ENCODE measurements at places on chromosomes 11 and 22.

GRCh38 chr11:44689265-44689664 is 37.5 kb upstream of the TSPAN18 start:
- DNase-seq = no peak

GRCh38 chr11:70159627-70160570 is 43.2 kb upstream of the FADD start:
- no peak for DNase-seq

DNA sequence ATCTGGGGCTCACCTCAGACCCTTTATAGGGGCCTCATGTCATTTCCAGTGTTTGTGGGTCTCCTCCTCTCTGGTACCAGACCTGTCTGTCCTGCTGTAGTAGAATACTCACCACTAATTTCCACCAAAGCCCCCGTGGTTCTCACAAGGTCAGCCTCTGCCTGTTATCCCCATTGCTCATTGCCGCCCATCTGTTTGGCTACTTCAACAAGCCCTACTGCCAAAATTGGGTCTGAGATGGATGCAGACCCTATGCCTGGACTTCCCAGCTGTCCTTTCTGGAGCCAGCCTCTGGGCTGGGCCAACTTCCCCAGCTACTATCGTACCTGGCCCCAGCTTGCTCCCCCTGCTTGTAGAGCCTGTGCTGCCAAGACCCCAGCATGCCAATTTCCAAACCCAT is 152.1 kb upstream of the ISX start:
- no peak for DNase-seq

DNA sequence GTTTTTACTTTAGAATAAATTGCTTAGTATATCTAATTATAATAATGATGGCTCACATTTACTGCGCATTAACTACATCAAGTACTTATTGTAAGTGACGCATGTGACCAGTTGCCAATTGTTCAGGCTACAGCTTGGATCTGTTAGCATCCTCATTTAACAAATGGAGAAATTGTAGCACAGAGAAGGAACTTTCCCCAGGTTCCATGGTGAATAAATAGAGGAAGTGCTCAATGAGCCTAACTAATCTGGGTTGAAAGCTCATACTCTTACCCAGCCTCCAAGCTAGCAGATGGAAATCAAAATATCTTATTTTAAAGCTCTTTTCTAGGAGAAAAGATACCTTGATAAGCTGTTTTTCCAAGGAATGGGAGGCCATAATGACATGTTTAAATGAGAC is 19.8 kb downstream of the MMP27 start:
- no peak for DNase-seq

DNA sequence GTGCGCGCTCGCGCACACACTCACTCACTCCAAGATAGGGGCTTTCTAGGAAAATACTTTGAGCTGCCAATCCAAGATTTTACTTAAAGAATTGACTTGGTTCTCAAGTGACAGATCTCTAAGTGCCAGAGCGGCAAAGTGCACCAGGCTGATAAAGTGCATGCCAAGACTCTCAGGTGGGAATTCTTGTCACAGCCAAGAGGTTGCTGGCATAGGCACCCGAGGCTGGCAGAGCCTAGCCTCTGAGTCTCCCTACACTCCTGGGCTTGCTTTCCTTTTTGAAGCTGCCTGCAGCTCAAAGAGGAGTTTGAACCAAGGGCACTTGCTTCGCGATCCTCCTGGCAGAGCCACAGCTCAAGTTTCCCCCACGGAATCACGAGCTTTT is 2.5 kb upstream of the ADM start:
- no peak for DNase-seq

DNA sequence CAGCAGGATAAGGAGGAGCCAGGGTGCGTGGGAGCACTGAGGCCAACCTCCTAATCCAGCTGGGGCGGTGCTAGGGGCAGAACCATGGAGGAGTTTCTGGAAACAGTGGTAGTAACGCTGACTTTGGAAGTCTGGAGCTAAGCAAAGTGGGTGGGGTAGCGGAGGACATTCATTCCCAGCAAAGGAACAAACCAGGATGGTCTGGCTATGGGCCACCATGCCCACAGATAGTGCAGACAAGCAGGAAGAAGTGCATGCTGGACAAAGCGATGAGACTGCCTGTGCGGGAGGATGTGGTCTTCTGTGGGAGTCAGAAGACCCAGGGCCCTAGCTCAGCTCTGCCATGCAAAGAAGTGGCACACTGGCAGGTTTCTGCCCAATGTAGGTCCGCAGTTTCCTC is 71.6 kb upstream of the CSNK2A3 start:
- no peak for DNase-seq

GRCh38 chr11:31764261-31764660 is 46.9 kb downstream of the PAX6 start:
- no peak for DNase-seq

DNA sequence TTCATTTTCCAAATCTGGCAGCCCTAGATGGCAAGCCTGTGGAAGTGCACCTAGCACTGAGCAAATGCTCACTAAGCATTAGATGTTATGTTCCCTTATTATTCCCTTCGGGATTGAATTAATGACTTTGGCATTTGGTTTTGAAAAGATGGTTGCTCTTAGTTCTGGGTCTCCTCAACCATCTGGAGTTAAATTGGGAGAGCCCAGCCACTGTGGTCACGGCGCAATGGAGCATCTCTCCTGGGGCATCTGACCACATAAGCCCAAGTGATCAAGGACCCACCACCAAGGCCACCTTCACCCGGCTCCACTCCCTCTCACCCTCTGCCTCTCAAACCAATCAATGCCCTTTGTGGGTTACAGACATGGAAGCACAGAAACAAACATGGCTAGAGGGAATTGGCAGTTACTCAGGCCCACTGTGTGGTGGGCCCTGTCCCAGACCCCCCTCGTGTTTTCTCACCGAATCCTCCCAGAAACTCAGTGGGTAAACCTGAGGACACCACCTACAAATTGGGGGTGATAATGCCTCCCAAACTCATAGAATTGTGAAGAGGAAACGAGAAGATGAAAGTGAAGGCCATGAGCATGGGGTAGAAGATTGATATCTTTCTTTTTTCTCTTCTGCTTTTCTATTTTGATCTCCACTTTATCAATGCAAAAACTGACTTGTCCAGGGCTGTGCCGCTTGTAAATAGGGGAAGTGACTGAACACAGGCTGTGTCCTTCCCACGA is 52.2 kb downstream of the IRAG1 start:
- no peak for DNase-seq

- DNase-seq = no peak
These were observed 61.3 kb upstream of the CREB3L1 start for GRCh38 chr11:46216019-46216764.

DNA sequence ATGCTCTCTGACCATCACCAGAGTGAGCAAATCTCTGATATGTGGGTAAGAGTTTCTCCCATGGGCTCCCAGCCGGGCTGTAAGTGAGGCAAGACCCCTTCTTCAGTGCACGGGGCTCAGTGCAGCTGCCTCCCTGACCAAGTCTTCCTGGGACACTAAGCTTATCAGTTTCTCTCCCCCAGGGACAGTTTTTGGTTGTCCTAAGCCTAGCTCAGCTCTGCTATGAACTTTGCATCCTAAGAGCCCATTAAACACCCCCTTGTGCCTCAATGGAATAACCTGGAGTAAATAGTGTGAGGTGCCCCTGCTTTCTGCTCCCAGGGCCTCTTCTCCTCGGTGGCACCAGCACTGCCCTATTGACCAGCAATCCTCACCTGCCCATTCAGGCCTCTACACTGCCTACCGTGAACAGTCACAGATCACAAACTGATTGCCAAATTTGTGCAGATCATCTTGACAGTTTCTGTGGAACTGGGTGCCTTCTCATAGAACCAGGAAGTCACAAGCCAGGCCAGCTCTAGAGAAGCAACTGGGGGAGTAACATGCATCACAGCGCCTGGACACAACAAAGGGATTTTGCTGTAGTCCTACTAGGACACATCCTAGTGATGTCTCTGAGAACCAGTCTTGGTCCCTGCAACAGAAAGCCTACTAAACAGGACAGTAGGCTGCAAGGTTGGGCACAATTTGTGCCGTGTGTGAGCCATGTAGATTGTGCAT is 19.5 kb upstream of the IGLL5 start:
- no peak for DNase-seq

DNA sequence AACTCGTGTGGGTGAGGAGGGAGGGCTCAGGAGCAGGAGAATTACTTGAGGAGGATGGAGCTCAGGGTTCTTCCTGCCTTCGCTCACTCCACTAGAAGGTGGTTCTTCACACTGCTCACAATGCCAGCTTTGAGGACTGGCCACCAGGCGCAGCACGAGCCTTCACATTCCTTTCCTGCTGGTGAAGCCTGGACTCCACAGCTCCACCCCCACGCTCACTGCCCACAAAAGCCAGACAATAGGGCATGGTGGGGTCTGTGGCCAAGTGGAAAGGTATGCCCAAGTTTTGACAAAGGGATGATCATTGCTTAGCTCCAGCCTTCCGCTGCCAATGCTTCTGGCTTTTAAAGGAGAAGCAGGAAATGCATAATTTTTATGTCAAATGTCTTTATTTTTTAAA is 58.0 kb upstream of the FADD start:
- DNase-seq = no peak

DNA sequence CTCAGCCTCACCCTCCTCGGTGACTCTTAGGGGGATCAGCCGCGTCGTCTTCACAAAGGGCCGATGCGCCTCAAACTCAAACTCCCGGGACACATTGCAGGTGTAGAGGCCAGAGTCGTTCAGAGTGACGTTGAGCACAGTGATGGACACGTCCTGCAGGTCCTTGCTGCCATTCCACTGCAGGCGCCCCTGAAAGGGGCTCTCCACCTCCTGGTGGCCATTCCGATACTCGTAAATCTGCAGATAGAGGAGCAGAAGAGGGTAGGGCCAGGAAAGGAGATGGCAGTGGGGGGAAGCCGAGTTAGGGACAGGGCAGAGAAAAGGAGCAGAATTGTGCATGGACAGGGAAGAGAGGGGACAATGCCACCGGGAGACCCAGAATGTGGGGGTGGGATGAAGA is 12.0 kb downstream of the SCN3B start:
- DNase-seq = no peak

- no peak for DNase-seq
These were observed 511 bp downstream of the PKDREJ start for GRCh38 chr22:46262449-46263215.

- no peak for DNase-seq
These were observed 17.9 kb upstream of the PRAME start for GRCh38 chr22:22576989-22577427.

- peak; percentile 64 for DNase-seq
These were observed 111.2 kb downstream of the MRTFA start for GRCh38 chr22:40525250-40525884.

DNA sequence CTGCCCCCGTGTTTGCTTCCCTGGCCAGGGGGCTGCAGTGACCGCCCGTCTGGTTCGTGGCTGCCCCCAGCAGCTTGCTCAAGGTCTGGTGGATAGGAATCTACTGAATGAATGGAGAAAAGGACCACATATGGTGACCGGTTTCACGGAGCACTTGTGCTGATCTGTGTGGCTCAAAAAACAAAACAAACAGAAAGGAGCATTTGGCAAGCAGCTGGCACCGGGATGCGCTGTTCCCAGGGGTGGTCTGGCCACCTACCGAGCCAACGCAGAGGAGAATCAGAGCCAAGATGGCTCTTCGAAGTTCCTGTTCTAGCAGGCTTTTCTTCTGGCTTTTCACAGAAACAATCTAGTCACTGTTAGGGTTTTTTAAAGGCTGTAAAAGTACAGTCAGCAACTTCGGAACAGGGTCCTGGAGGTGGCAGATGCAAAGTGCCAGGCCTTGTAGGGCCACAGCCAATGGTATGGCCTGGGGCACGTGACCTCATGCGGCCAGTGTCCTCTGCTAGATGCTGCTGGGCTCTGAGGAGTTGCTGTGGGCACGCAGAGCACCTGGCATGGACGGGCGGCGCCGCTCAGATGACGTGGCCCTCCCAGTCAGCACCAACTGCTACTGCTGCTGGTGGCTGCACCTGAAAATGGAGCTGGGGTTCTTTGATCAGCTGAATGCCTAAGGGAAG is 27.3 kb upstream of the PACSIN2 start:
- no peak for DNase-seq
